ENCODE measurements at places on chromosomes 4 and X. TPM values are rescaled to one million over a fixed set of nuclear protein-coding genes. Genes with fewer than 3 reads are reported as not detected.

DNA sequence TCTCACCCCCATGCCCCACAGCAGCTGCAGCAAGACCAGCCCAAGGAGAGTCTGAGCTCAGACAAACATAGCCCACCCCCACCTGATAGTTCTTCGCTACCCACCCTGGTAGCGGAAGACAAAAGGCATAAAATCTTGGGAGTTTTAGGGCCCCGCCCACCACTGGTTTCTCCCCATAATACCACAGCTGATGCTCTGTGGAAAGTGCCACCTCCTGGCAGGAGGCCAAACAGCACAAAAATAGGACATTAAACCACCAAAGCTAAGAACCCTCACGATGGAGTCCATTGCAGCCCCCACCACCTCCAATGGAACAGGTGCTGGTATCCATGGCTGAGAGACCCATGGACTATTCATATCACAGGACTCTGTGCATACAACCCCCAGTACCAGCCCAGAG, 226.7 kb downstream of the SNCA start:
- H3K36me3 ChIP-seq: no peaks in the 10 kb centered on the region
- H3K27ac ChIP-seq: no peak overlapping the region
- peaks cover 5% of the 10 kb centered on the region for H3K27me3 ChIP-seq
- DNase-seq: no peak
- H3K4me3 ChIP-seq: no peak overlapping the region

Gene F8
- total RNA-seq: 5.6 TPM

DNA sequence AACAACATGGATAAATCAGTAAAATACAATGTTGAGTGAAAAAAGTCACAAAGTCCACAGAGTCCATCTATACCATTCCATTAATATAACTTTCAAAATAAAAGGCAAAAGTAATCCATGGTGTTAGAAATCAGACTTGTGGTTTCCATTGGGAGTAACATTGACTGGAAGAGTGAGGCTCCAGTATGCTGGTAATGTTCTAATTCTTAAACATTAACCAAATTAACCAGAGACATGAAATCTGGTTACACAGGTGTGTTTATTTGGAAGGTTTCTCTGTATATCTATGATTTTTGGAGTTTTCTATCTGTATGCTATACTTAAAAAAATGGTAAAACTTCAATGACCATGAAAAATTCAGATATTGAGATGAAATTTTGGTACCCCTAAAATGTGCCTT, 42.6 kb downstream of the SULT1B1 start:
- peaks cover 5% of the 10 kb centered on the region for H3K27me3 ChIP-seq
- H3K27ac ChIP-seq: no peak overlapping the region
- no peak overlapping the region for H3K4me3 ChIP-seq
- no peaks in the 10 kb centered on the region for H3K4me1 ChIP-seq
- H3K36me3 ChIP-seq: no peaks in the 10 kb centered on the region
- no peak for DNase-seq

- no peak for DNase-seq
- peak overlapping the region; percentile 98 for H3K4me3 ChIP-seq
- H3K27ac ChIP-seq: no peak overlapping the region
- H3K36me3 ChIP-seq: peaks cover 2% of the 10 kb centered on the region
- no peaks in the 10 kb centered on the region for H3K27me3 ChIP-seq
These were observed 602 bp downstream of the PRKX start for GRCh38 chrX:3712870-3713224.

GRCh38 chr4:87060957-87061356, 126.1 kb downstream of the AFF1 start:
- peak overlapping the region; percentile 75 for H3K27ac ChIP-seq
- peaks cover 3% of the 10 kb centered on the region for H3K36me3 ChIP-seq
- H3K27me3 ChIP-seq: no peaks in the 10 kb centered on the region
- DNase-seq: no peak

DNA sequence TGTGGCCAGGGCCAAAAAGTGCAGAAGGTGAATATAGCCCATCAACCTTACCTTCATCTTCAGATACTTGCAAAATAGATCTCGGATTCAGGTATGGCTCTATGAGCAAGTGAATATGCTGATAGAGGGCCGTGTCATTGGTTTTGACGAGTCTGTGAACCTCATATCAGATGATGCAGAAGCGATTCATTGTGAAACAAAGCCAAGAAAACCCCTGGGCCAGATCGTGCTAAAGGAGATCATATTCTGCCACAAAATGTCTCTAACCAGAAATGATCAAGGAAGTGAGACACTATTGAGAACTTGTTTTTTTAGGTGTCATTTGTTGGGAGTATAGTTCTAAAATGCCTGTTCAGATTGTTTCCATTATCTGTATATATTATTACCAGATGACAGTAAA, 48.3 kb downstream of the PDK3 start:
- peaks cover 5% of the 10 kb centered on the region for H3K4me1 ChIP-seq
- H3K27ac ChIP-seq: peak overlapping the region; percentile 57
- H3K4me3 ChIP-seq: no peak overlapping the region
- DNase-seq: no peak

GRCh38 chr4:80112236-80112635, 39.2 kb upstream of the ANTXR2 start:
- no peak overlapping the region for H3K4me3 ChIP-seq
- no peak overlapping the region for H3K27ac ChIP-seq
- peaks cover 2% of the 10 kb centered on the region for H3K4me1 ChIP-seq

Gene NAP1L5
- total RNA-seq: 8.6 TPM

- no peak overlapping the region for H3K27ac ChIP-seq
- H3K4me1 ChIP-seq: no peaks in the 10 kb centered on the region
- H3K4me3 ChIP-seq: no peak overlapping the region
- no peaks in the 10 kb centered on the region for H3K27me3 ChIP-seq
These were observed 56.4 kb upstream of the SLIT2 start for GRCh38 chr4:20195071-20195885.

DNA sequence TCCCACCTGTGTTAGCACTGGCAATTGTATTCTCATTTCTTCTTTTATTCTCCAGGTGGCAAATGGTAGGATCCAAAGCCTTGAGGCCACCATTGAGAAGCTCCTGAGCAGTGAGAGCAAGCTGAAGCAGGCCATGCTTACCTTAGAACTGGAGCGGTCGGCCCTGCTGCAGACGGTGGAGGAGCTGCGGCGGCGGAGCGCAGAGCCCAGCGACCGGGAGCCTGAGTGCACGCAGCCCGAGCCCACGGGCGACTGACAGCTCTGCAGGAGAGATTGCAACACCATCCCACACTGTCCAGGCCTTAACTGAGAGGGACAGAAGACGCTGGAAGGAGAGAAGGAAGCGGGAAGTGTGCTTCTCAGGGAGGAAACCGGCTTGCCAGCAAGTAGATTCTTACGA, 176.9 kb downstream of the PTTG2 start:
- no peak for DNase-seq
- H3K4me3 ChIP-seq: no peak overlapping the region
- H3K36me3 ChIP-seq: peaks cover 7% of the 10 kb centered on the region
- no peak overlapping the region for H3K27ac ChIP-seq

- H3K4me1 ChIP-seq: peaks cover 6% of the 10 kb centered on the region
- DNase-seq: no peak
- H3K27me3 ChIP-seq: no peaks in the 10 kb centered on the region
- no peak overlapping the region for H3K4me3 ChIP-seq
These were observed 2.4 kb upstream of the PDZD4 start for GRCh38 chrX:153832728-153833127.

DNA sequence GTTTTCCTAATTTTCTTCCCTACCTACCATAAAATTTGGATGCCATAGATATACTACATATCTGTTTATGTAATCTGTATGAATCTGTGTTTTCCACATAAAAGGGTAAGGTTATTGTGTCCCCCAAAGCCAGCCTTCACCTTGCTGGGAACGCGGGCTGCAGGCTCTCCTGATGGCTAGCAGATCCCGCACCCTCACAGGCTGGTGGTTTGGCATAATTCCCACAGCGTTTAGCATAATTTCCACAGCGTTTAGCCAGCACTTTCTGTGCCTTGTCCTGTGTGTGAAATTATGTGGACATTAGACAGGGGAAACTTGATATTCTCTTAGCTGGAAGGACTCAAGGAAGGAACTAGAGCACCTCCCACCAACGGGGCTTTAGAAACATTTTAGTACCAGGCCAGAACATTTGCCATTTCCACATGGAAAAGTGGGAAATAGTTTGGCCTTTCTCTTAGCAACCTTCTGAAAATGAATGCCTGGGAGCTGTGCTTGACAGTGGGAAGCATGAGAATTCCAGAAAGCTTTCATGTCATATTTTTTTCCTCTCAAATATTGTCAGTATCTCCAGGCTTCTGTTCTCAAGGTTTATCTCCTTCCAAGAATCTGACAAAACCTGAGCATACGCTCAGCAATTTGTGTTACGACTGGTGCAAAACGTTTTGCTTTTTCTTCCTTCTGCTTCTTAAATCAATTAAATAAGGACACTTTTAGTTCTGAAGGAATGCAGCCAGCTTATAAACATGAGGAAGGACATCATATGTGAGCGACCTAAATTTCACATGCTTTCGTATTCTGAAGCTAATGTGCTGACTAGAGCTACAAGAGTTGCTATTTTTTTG, 67.9 kb downstream of the STK32B start:
- H3K27ac ChIP-seq: no peak overlapping the region
- DNase-seq: no peak
- no peaks in the 10 kb centered on the region for H3K27me3 ChIP-seq
- H3K36me3 ChIP-seq: no peaks in the 10 kb centered on the region

Gene CA5B
- 59.2 TPM for total RNA-seq

DNA sequence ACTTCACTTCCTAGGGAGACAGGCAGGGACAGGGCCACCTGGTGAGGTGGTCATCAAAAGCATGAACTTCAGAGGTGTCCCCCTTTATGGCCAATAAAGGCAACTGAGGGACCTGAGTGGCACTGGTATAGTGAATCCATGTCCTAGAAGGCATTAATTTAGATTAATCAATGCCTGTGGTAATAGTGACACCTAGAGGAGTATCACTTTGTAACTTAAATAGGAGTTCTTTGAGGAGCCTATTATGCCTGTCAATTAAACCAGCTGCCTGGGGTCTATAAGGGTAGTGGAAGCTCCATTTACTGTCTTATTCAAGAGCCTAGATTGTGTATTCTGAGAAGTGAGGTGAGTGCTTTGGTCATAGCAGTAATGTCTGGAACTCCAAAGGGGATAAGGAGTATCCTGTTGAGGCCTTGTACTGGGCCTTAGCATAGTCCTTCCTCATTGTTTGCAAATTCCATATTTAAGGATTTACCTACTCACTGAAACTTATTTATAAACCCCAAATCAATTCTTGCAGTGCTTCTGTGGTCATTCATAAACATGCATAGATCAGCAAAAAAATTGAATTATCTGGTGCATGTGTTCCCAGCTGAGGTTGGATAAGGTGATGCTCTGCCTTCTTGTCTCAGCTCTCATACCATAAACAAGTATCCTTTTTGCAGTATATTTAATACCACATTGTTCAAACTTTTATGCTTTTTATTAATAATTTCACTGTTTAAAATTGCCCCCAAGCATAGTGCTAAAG, 213.8 kb upstream of the RADX start:
- H3K4me3 ChIP-seq: no peak overlapping the region
- no peaks in the 10 kb centered on the region for H3K27me3 ChIP-seq
- no peaks in the 10 kb centered on the region for H3K36me3 ChIP-seq
- no peak for DNase-seq
- H3K4me1 ChIP-seq: no peaks in the 10 kb centered on the region

DNA sequence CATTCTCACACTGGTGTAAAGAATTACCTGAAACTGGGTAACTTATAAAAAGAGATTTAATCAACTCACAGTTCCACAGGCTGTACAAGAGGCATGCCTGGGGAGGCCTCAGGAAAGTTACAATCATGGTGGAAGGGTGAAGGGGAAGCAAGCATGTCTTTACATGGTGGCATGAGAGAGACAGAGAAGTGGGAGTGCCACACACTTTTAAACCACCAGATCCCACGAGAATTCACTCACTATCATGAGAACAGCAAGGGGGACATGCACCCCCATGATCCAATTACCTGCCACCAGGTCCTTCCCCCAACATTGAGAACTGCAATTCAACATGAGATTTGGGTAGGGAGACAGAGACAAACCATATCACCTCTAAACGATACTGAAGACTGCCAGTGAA, 23.0 kb downstream of the EPGN start:
- no peak overlapping the region for H3K27ac ChIP-seq
- no peaks in the 10 kb centered on the region for H3K4me1 ChIP-seq
- H3K27me3 ChIP-seq: peaks cover 48% of the 10 kb centered on the region

DNA sequence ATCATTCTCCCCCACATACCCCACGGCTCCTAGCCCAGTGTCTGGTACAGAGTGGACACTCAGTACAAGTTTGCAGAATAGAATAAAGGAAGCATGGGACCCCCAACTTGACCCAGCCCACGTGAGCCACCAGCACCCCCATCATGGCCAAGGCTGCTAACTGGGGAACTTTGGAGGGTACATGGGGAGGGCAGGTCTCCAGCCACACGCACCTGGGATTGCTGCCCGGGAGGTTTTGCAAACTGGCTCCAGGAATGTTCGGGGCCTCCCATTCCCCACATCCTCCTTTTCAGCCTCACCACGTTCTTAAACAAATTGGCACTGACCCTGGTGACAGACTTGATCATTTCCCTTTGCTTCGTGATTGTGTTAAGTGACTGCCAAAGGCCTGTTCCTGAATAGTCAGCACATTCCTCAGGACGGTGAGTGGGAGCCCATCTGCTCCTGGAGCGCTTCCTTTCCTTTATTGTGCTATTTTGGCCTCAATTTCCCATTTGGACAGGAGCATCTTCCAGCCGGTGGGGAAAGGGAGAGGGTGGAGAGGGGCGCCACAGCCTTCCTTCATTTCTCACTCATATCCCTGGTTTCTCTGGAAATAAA, 18.7 kb upstream of the XPNPEP2 start:
- H3K36me3 ChIP-seq: no peaks in the 10 kb centered on the region
- H3K27me3 ChIP-seq: no peaks in the 10 kb centered on the region
- no peak for DNase-seq
- peaks cover 24% of the 10 kb centered on the region for H3K4me1 ChIP-seq
- H3K27ac ChIP-seq: no peak overlapping the region

Gene PABPC5
- not detected for total RNA-seq

Gene SPATA4
- total RNA-seq: not detected

DNA sequence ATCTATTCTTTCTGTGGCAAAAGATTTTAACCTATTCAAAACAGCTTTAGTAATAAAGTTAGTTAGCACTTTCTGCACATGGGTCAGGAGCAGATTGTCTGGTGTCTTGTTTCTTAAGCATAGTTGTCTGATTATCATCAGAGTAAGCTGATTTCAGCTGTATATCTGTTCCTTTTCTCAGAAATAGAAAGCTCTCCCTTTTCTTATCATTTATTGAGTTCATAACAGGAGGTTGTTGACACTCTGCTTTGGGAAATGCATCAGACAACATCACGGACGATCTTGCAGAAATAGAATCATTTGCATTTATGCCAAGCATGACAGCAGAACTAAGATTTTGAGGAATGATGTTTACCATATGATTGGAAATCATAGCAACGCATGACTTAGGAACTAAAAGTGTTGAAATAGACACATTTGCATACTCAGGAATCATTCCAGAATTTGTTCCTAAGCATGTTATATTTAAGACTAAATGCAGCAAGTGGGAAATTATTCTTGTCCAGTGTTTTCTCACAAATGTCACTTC, 66.7 kb downstream of the RBMX2 start:
- H3K4me3 ChIP-seq: no peak overlapping the region
- no peak for DNase-seq
- peaks cover 2% of the 10 kb centered on the region for H3K36me3 ChIP-seq
- no peak overlapping the region for H3K27ac ChIP-seq
- peaks cover 4% of the 10 kb centered on the region for H3K27me3 ChIP-seq
- no peaks in the 10 kb centered on the region for H3K4me1 ChIP-seq

GRCh38 chrX:39331082-39331704, 529.9 kb downstream of the MID1IP1 start:
- peak overlapping the region; percentile 54 for H3K27ac ChIP-seq
- H3K4me1 ChIP-seq: peaks cover 28% of the 10 kb centered on the region
- H3K27me3 ChIP-seq: no peaks in the 10 kb centered on the region
- H3K36me3 ChIP-seq: no peaks in the 10 kb centered on the region
- no peak for DNase-seq
